NCI-H1694 treated with DMSO at 0.1 percent for 48 hours (cell line): ENCODE measurements at places on chromosomes 6 and 20.
A peak's percentile ranks its signal among the peaks of the same experiment; 100 is the strongest.

DNA sequence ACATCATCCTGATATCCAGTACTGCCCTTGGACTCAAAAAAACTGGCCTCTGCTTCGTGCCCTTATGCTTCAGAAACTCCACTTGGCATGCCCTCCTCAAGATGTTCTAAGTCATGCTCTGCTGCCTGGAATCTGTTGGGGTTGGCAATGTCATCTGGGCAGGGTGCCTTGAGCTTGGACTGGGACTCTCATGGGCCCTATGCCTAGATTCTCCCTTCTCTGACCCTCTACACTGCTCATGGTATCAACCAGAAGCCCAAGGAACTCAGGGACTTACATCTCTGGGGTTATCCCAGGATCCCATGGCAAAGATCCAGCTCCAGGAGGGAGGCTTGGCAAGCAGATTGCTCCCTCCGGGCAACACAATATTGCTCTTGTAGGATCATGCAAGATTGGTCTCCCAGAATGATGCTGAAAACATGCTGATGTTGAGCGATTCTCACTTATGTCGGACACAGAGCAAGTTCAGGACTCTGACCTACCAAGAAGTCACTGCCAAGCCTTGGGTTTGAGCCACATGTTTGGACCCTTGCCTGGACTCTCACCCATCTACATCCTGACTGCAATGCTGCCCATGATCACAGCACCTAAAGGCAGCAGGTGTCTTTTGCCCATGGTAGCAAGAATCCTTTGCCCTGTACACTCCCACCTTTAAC, 88.8 kb downstream of the ADAT2 start:
- peak; percentile 9 for DNase-seq

DNA sequence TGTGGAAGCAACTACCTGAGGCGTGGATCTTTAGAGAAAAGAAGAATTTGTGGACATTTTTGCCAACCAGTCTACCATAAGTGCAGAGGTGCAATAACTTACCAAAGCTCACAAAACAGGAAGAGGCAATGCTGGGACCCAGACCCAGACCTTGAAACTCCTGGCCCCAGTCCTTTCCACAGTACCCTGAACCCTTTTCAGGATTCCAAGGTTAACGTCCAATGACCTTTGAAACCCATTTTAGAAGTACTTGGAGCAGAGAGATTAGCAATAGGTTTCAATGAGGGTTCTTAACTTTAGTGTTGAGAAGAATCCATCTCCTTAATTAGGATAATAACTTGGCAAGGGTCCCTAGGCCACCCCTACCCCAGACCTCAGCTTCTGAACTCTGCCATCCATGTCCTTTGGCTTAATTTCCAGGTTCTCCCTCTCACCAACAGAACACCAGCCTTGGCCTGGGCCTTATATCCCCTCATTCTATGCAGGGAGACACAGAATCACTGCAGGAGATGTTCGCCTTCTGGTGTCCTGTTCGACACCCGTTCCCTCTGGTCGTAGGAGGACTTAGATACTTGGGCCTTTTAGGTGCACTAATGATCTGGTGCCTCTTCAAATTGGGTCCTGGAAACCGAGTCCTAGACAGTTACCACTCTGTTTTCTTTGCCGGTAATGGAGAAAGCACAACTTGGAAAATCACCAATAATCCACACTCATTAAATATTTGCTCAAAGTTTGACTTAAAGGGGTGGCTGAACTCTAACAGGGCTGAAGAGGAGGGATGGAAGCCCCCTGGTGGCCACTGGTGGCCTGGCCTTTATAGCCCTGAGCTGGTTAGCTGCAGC, 40.6 kb downstream of the ISM1 start:
- peak; percentile 49 for DNase-seq

DNA sequence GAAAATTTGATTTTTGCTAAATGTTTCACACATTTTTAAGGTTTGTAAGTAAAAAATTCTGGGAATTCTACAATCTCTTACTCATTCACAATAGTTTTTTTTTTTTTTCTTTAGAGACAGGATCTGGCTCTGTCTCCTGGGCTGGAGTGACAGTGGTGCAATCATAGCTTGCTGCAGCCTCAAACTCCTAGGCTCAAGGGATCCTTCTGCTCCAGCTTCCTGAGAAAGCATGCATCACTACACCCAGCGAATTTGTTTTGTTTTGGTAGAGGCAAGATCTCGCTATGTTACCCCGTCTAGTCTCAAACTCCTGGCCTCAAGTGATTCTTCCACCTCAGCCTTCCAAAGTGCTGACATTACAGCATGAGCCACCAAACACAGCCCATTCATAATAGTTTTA, 232.8 kb downstream of the GJA1 start:
- DNase-seq: no peak

DNA sequence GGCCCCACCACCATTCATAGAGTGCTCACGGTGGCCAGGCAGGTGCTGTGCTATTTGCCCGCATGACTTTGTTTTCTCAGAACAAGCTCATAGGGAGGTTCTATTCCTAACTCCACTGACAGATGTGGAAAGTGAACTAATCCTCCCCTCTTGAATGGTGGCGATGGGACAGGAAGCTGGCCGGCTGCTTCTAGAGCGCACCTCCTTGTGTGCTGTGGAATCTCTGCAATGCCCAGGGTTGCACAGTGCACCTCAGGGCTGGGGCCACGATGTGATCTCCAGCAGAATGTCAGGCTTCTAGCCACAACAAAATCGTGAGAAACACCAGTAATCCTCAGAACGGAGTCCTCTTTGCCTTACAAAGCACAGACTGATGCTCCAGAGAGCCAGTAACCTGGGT, 53.8 kb upstream of the SLC22A23 start:
- DNase-seq: no peak

- DNase-seq: no peak
Observed at GRCh38 chr20:56504373-56505005, 20.1 kb upstream of the FAM209A start.

- DNase-seq: no peak
Observed at GRCh38 chr20:57194154-57194553, 72.3 kb downstream of the BMP7 start.

DNA sequence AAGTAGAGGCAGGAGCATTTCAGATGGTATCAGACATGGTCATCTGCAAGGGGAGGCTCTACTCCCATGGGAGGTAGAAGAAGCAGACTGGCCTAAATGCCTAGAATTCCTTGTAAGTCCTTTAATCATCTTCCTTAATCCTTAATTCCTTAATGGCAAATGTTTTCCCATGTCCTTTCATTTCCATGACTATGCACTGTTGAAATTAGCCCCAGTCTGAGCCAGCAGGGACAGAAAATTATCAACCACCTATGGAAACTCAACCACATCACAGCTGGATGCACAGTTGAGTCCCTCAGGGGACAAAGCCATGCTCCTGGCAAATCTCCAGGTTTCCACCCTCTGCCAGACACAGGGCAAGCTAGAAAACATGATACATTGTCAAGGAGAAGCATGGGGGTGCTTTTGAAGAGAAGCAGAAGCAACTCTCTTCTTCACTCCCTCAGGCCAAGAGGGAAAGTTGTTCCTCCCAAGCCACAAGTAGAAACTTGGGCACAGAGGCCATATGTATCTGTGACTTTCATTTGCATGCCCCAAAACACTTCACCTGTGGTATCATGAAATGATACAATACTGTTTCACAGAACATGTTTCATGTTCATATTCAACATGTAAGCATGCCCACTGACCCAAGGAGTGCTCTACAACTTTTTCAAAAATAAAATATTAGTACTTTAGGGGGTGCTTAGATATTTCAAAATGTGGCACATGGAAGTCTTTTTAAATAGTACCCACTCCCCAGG, 683.6 kb downstream of the KIF16B start:
- peak; percentile 3 for DNase-seq

DNA sequence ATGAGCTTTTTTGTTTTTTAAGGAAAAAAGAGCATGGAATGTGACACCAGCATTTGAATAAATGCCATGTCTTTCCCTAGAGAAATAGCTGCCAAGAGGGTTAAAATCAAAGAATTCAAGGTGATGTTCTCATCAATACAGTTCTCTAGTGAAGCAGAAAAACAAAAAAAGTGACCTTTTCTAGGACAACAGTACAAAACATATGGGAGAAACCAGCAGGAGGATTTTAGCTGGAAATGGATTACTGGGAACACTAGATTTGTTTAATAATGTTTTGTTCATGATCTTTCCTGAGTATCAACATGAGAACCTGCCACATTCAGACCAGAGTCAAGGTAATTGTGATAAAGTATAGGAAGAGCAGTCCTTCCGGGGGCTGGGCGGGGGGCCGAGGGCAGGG, 372.2 kb downstream of the LMBRD1 start:
- DNase-seq: no peak

DNA sequence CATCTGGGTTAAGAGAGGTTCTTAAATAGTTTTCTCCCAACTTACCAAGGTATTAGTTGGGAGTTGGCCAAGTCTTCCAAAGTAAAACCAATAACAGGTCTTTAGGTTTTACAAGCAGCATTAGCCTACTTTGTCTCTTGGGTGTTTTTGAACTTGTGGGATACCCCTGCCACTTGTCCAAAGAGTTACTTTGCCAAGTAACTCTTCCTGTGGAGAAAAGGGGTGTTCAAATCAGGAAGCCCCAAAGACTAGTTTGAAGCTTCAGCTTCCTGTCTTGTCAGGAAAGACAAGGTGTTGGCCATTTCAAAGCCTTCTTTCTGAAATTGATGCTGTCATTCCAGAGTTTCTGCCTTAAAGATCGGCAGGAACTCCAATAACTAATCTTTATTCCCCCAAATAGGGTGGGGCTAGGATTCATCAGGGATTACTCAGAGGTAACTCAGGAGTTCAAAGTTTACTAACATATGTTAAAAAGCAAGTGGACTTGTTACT, 822 bp downstream of the RAB22A start:
- no peak for DNase-seq

GRCh38 chr20:1001116-1001515, 995 bp downstream of the RSPO4 start:
- no peak for DNase-seq

GRCh38 chr6:107982486-107982885, 24.5 kb upstream of the SEC63 start:
- no peak for DNase-seq

- DNase-seq: no peak
Observed at GRCh38 chr20:43976547-43976946, 61.9 kb downstream of the TOX2 start.

GRCh38 chr6:1770435-1770843, 160.7 kb downstream of the FOXC1 start:
- no peak for DNase-seq

DNA sequence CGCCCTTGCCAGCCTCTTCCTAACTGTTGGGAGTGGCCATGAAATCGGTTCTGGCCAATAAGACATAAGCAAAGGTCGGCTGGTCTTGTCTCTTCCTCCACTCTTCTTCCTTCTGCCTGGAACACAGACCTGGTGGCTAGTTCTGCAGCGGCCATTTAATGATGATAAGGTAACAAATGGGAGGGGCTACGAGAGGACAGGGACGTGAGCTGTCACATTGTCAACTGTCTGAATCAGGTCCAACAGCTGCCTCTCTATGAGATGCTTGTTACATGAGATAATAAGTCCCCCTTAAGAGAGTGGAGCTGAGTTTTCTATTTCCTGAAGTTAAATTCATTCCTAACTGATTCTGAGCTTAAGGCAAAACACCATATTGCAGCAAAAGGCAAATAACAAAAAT, 12.5 kb upstream of the TMEM242 start:
- DNase-seq: no peak

- DNase-seq: no peak
Observed at GRCh38 chr6:109349419-109349987, 32.8 kb downstream of the CD164 start.

DNA sequence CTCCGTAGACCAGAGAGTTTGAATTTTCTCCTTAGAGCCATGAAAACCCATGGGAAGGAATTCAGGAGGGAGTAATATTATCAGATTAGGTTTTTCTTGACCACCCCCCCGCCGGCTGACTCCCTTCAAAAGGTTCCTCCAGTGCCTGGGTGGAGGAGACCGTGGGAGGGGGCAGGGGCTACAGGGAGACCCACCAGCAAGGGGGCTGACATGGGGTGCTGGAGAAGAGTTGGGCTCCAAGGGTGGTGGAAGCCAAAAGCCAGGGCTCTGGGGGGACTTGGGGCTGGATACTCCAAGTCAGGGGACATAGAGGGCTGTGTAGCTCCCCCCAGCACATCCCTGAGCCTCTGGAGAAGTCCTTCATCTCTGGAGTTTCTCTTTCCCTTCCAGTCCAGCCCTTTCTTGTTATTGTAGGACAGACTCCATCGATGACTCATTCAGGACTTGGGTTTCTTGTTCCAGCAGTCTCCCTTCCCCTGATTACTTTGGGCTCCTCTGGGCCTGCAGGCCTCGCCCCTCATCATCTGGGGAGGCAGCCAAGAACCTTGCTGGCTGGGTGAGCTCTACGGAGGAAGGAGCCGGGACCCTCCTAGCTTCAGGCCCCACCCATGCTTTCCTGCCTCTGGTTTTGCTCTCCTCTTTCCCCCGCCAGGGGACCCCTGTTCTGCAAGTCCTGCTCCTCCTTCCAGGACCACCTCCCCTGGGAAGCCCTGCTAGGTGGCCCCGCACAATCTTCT, 10.5 kb upstream of the KIAA1755 start:
- no peak for DNase-seq

DNA sequence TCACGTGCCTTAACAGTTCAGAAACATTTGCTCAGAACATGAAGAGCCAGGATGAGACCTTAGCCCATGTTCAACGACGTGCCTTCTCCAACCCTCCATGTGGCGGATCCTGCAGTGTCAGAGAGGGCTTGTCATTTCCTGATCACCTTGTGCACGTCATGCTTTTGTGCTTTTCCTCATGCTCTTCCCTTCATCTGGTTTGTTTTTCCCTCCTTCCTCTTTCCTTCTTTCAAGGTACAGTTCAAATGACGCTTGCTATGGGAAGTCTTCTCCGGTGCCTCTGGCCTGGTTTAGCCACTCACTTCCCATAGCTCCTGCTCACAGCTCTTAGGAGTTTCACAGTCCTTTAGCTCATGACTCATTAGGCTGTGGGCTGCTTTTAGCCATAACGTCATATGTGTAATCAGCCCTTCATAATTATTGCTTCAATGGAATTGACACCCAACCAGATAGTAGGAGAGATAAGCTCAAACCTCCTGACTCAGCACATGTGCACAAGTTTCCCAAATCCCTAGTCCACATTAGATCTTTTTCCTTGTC, 102.7 kb upstream of the CNKSR3 start:
- DNase-seq: no peak

DNA sequence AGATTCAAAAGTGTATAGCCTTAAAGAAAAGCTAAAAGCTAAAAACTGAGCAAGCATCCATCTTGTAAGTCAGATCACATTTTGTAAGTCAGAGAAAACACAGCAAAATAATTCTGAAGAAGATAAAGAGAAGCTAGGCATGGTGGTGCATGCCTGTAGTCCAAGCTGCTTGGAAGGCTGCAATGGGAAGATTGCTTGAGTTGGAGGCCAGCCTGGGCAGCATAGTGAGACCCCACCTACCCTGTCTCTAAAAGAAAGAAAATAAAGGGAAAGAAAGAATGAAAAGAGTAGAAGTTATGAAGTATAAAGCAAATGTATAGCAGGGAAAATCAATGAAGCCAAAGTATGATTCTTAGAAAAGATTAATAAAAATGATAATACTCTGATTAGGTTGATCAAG, 20.5 kb upstream of the PKIG start:
- DNase-seq: no peak

GRCh38 chr6:148965287-148965686, 218.5 kb downstream of the UST start:
- DNase-seq: no peak
